ENCODE measurements at places on chromosomes 13 and 19.

- no peaks in the 10 kb centered on the region for H3K27me3 ChIP-seq
- H3K4me3 ChIP-seq, result no peak overlapping the region
- H3K36me3 ChIP-seq, result no peaks in the 10 kb centered on the region
- no peak overlapping the region for H3K27ac ChIP-seq
- no peak for DNase-seq
Measured at GRCh38 chr13:37701972-37702371, 103.4 kb upstream of the POSTN start.

- no peaks in the 10 kb centered on the region for H3K4me1 ChIP-seq
- no peak for DNase-seq
- H3K4me3 ChIP-seq, result no peak overlapping the region
- no peak overlapping the region for H3K27ac ChIP-seq
- H3K27me3 ChIP-seq, result peaks cover 3% of the 10 kb centered on the region
Measured at GRCh38 chr19:46287585-46287984, 9.3 kb upstream of the HIF3A start.

DNA sequence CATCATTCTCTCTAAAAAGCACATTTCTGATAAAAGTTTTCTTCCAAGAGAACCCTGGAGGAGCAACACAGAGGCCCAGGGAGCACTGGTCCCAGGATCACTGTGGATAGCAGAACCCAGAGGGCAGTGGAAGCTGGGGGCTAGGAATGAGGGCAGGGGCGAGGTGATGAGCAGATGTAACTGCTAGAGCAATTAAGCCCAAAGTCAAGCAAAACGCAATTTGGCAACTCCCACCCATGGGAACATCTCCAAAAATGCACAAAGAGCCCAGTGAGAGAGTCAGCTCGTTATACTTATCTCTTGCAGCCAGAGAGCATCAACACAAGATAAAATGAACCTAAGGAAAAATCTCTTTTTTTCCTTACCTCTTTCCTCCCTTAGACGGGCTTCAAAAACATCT is 284.2 kb downstream of the TBC1D4 start:
- no peaks in the 10 kb centered on the region for H3K36me3 ChIP-seq
- peak overlapping the region; percentile 30 for H3K27ac ChIP-seq
- H3K4me1 ChIP-seq, result peaks cover 33% of the 10 kb centered on the region
- H3K27me3 ChIP-seq, result no peaks in the 10 kb centered on the region
- peak; percentile 20 for DNase-seq

DNA sequence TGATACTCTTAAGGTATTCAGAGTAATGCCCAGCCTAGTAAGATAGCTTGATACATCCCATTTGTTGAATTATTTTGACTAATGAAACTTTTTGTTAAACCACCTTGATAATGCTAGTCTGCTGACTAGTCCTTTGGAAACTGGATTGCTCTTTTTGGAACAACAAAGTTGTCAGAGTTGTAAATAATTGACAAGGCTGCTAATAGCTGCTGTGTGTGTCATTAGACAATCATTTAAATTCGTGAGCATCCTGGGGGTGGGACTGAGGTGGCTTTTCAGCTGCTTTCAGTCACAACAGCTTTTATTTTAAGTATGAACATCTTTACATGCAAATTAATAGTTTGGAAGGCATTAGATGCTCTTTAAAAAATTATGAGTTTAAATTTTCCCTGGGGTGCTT is 153.5 kb downstream of the HS6ST3 start:
- no peak for DNase-seq
- H3K4me1 ChIP-seq, result peaks cover 2% of the 10 kb centered on the region
- H3K36me3 ChIP-seq, result no peaks in the 10 kb centered on the region
- no peaks in the 10 kb centered on the region for H3K27me3 ChIP-seq
- no peak overlapping the region for H3K4me3 ChIP-seq

- no peak overlapping the region for H3K27ac ChIP-seq
- no peaks in the 10 kb centered on the region for H3K4me1 ChIP-seq
- H3K27me3 ChIP-seq, result peaks cover 1% of the 10 kb centered on the region
- H3K36me3 ChIP-seq, result no peaks in the 10 kb centered on the region
- no peak overlapping the region for H3K4me3 ChIP-seq
Measured at GRCh38 chr13:36275190-36276002, 22.2 kb downstream of the CCDC169 start.

- peaks cover 6% of the 10 kb centered on the region for H3K36me3 ChIP-seq
- H3K4me1 ChIP-seq, result no peaks in the 10 kb centered on the region
- peaks cover 6% of the 10 kb centered on the region for H3K27me3 ChIP-seq
- no peak overlapping the region for H3K4me3 ChIP-seq
Measured at GRCh38 chr19:54298357-54299125, 14.4 kb downstream of the LILRA5 start.

DNA sequence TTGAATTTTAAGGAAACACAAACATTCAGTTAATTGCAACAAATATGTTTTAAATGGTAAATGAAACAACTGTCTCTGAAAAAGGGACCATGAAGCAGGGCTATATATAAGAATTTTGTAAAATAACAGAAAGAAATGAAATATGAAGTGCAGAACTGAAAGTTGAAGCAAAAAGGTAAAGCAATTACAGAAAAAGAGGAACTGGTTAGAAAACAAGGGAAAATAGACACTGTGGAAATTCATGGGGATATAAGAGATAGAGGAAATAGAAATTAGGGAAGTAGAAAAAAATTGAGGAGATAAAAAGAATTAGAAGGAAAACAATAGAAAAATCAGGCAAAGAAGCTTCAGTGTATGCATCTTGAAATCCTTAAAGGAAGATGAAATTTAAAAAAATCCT is 40.0 kb upstream of the TDRD3 start:
- H3K27ac ChIP-seq, result no peak overlapping the region
- H3K36me3 ChIP-seq, result no peaks in the 10 kb centered on the region
- no peaks in the 10 kb centered on the region for H3K4me1 ChIP-seq
- no peak for DNase-seq
- H3K4me3 ChIP-seq, result no peak overlapping the region

GRCh38 chr13:103394618-103395017 is 328.4 kb upstream of the SLC10A2 start:
- no peaks in the 10 kb centered on the region for H3K4me1 ChIP-seq
- no peak overlapping the region for H3K27ac ChIP-seq
- no peak for DNase-seq
- no peaks in the 10 kb centered on the region for H3K27me3 ChIP-seq
- no peak overlapping the region for H3K4me3 ChIP-seq
- H3K36me3 ChIP-seq, result peaks cover 6% of the 10 kb centered on the region

- no peak overlapping the region for H3K4me3 ChIP-seq
- no peaks in the 10 kb centered on the region for H3K4me1 ChIP-seq
- DNase-seq, result no peak
Measured at GRCh38 chr13:92989301-92989700, 237.3 kb upstream of the GPC6 start.

DNA sequence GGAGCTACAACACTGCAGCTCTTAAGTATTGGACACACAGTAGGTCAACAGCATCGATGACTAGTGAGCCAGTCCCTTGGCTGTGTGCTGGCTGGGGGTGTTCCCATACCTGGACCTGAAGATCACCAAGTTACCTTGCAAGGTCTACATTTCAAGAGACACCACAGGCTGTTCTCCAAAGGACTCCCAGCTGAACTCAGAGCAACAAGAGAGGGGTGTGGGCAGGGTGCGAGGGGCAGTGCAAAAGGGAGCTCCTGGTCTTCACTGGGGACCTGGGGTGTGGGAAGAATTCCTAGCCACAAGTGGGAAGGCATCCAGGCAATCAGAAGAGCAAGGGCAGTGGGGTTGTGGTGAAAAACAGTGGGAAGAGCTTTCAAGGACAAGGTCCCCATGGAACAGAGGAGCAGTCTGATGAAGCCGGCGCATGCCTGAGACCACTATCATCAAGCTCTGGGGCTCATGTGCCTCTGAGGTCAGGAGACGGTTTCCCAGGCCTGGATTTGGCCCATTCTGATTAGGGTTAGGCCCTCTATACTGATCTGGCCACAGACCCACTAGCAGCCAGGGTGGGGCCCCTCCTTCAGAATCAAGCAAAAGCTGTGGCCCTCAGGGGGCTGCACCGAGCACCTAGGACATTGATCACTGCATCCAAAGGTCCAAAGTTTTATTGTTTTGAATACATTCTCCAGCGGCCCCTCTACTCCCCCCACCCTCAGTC is 4.7 kb upstream of the GSK3A start:
- no peak overlapping the region for H3K4me3 ChIP-seq
- H3K27ac ChIP-seq, result no peak overlapping the region
- H3K4me1 ChIP-seq, result peaks cover 14% of the 10 kb centered on the region
- no peak for DNase-seq
- peaks cover 14% of the 10 kb centered on the region for H3K27me3 ChIP-seq

- no peaks in the 10 kb centered on the region for H3K36me3 ChIP-seq
- peaks cover 12% of the 10 kb centered on the region for H3K27me3 ChIP-seq
- no peak for DNase-seq
- peak overlapping the region; percentile 95 for H3K4me3 ChIP-seq
- H3K27ac ChIP-seq, result peak overlapping the region; percentile 92
- peaks cover 24% of the 10 kb centered on the region for H3K4me1 ChIP-seq
Measured at GRCh38 chr19:18419699-18420460, 682 bp downstream of the SSBP4 start.

DNA sequence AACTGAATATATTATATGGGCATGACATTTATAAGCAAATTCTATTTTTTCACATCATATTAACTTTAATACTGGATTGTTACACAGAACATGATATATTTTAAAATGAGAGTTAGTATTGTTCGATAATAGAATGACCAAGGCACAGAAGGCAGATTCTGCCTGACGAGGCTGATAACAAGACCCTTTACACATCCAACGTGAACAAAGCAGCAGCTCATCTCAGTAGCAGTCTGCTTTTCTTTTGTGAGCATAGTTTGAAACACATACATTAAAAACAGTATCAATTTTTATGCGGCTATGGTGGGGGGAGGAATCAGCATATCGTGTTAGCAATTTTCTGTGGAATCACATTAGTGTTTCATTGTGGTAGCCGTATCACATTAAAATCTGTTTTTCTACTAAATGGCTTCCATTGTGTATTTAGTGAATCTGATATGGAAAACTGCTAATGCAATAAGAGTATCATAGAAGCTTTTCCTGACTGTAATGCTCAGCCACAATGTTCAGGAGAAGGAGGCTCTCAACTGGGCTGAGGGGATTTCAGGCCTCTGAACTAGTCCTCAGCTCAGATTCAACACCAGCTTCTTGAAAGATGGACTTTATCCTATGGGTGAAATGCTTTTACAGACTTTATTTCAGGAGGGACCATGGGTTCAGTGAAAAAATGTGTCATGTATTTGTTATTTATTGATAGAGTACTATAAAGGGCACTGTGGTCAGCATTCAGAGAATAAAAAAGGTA is 4.0 kb downstream of the SMAD9 start:
- DNase-seq, result no peak
- H3K4me3 ChIP-seq, result peak overlapping the region; percentile 89

GRCh38 chr19:49680421-49681351 is 3.6 kb downstream of the PRMT1 start:
- peaks cover 12% of the 10 kb centered on the region for H3K4me1 ChIP-seq
- DNase-seq, result peak; percentile 100
- peaks cover 7% of the 10 kb centered on the region for H3K27me3 ChIP-seq
- peak overlapping the region; percentile 63 for H3K4me3 ChIP-seq

DNA sequence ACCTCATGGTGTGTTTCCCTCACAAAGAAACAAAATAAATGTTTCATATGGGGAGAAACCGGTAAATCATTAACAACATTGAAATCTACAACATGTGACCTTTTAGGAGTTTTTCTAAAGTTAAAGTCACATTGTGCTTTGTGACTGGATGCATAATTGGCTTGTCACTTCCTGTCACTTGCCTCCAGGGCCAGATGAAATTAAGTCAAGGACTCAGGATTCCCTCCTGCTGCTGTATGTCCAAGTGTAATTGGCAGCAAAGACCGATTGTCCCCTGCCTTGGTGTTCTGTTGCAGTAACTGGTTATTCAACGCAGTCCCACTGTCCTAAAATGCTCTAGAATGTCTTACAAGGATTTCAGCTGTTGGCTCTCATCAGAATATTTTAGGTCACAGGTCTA is 448.2 kb downstream of the LIG4 start:
- peak overlapping the region; percentile 54 for H3K27ac ChIP-seq
- no peaks in the 10 kb centered on the region for H3K27me3 ChIP-seq
- no peak for DNase-seq
- no peaks in the 10 kb centered on the region for H3K36me3 ChIP-seq
- H3K4me3 ChIP-seq, result peak overlapping the region; percentile 7
